ENCODE measurements at places on chromosomes 16 and 17. TPM values are rescaled to one million over a fixed set of nuclear protein-coding genes. Genes with fewer than 3 reads are reported as not detected.

The NKD1 gene
- 0.45 TPM for total RNA-seq

The MCRIP1 gene
- 24.8 TPM for total RNA-seq

The PYY gene
- total RNA-seq: not detected

The CCDC47 gene
- 110 TPM for total RNA-seq

The KRT12 gene
- total RNA-seq: not detected

The ADAMTS18 gene
- total RNA-seq: not detected

The GNG13 gene
- total RNA-seq: not detected

The LPO gene
- total RNA-seq: not detected

The CNTROB gene
- total RNA-seq: 6.0 TPM

The HAGHL gene
- total RNA-seq: 0.50 TPM

The PPM1D gene
- 8.9 TPM for total RNA-seq

The SLC25A11 gene
- total RNA-seq: 180 TPM

The TPSB2 gene
- total RNA-seq: 14.2 TPM

The TMEM238L gene
- total RNA-seq: not detected

The KNOP1 gene
- total RNA-seq: 9.7 TPM

The USP10 gene
- 91.6 TPM for total RNA-seq

The PAM16 gene
- 63.0 TPM for total RNA-seq

The C1QTNF8 gene
- not detected for total RNA-seq

The KRT10 gene
- total RNA-seq: 28.4 TPM

The USP43 gene
- not detected for total RNA-seq

The NPIPA8 gene
- total RNA-seq: not detected

The NUDT16L1 gene
- total RNA-seq: 7.7 TPM

The MPP2 gene
- total RNA-seq: 0.81 TPM

The KRTAP16-1 gene
- not detected for total RNA-seq

The ZNF624 gene
- total RNA-seq: 1.2 TPM

The KRT28 gene
- total RNA-seq: not detected

The KRT23 gene
- not detected for total RNA-seq

The TNK1 gene
- total RNA-seq: 0.82 TPM

The RAD51D gene
- 5.9 TPM for total RNA-seq

The CLDN9 gene
- total RNA-seq: 0.74 TPM

The CA7 gene
- total RNA-seq: not detected

The OTOA gene
- 0.21 TPM for total RNA-seq

The HYDIN gene
- total RNA-seq: 0.85 TPM

The TP53TG3C gene
- not detected for total RNA-seq

The TBX2 gene
- 8.7 TPM for total RNA-seq

The NGFR gene
- total RNA-seq: 13.5 TPM

The SYT17 gene
- 0.08 TPM for total RNA-seq

The SLX1B gene
- 9.2 TPM for total RNA-seq

The ENPP7 gene
- not detected for total RNA-seq

The EVPLL gene
- not detected for total RNA-seq

The KLHL36 gene
- total RNA-seq: 16.8 TPM

The GCSH gene
- 29.1 TPM for total RNA-seq

The BRIP1 gene
- 0.06 TPM for total RNA-seq

The CLDN7 gene
- 0.57 TPM for total RNA-seq

The CD300H gene
- total RNA-seq: not detected

The KRTAP2-1 gene
- not detected for total RNA-seq

The MYH10 gene
- total RNA-seq: 13.7 TPM

The FOXO3B gene
- 1.1 TPM for total RNA-seq

The ZFP3 gene
- 8.3 TPM for total RNA-seq

The HBA2 gene
- 11.9 TPM for total RNA-seq
